Ureter (tissue), 1 donor: ENCODE measurements at places on chromosomes 5 and 9. TPM values are rescaled to one million over a fixed set of nuclear protein-coding genes. Genes with fewer than 3 reads are reported as not detected.

FAT2 gene
- total RNA-seq, result 65.1 TPM

- no peak for DNase-seq
Observed at GRCh38 chr9:7935681-7936080, 136.1 kb upstream of the DMAC1 start.

- DNase-seq, result no peak
Observed at GRCh38 chr5:135654761-135655467, 76.1 kb upstream of the CXCL14 start.

GRCh38 chr5:122413722-122414121 lies 101.7 kb downstream of the SNCAIP start:
- no peak for DNase-seq

SLC46A2 gene
- 4.2 TPM for total RNA-seq
